ENCODE measurements at places on chromosomes 11 and 22.

DNA sequence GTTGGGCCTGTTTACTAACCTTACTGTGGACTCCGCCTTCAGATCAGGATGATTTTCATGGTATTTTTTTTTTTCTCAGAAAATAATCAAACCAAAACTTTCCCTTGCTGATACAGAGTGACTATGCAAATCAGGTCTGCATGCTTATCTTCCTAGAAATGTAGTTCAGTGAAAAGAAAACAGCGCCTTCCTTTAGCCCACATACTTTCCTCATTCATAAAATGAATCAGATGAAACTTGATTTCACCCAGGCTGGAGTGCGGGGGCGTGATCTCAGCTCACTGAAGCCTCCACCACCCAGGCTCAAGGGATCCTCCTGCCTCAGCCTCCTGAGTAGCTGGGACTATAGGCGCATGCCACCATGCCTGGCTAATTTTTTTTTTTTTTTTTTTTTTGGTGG lies 26.0 kb downstream of the ZNRF3 start:
- DNase-seq = no peak

DNA sequence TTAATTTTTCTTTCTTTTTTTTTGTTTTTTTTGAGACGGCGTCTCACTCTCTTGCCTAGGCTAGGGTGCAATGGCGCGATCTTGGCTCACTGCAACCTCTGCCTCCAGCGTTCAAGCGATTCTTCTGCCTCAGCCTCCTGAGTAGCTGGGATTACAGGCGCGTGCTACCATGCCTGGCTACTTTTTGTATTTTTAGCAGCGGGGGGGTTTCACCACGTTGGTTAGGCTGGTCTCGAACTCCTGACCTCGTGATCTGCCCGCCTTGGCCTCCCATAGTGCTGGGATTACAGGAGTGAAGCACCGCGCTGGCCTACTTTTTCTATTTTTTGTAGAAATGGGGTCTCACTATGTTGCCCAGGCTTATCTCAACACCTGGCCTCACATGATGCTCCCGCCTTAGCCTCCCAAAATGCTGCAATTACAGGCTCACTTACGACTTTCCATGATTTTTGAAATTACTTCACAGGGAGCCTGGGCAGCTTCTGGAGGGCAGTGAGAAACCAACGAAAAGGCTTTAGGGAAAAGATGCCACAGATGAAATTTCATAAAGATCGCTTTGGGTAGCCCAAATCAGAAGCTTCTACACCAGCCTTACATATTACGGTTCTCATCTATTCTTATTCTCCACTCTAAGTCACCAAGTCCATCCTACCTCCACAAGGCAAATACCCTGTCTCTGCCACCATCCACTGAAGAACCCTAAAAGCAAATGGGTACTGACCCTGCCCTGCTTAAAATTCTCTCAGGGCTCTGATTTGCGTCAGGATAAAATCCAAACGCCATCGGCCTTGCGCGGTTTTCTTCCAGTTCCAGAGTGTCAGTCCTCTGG lies 866 bp upstream of the RRM1 start:
- no peak for DNase-seq

GRCh38 chr22:28498044-28498443 lies 181.6 kb downstream of the TTC28 start:
- no peak for DNase-seq

DNA sequence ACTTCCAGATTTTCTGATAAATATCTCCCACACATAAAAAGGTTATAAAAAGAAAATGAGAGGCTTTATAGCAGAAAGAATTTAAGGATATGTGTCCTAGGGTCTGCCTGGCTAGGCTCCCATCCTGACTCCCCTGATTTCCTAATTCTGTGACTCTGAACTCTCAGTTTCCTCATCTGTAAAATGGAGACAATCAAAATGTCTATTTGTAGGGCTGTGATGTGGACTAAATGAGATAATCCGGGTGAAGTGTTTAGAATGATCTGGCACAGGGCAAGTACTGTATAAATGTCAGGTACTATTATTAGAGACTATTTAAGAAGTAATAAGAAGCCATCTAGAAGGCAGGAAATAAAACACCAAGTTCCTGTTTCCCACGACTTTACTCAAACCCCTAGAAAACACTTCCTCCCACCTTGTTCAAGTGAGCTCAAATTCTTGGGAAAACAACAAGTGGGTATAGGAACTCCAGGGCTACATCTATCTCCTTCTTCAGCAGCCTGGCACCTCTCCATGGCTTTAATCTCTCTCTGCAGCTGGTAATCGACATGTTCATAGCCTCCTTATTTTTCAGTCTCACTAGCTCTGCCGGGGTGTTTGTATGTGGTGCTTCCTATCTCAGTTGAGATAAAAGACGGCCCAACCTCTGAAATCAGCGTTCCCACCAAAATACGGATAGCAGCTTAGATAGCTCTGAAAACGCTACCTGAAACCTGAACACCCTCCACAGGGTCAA lies 6.7 kb downstream of the ASCC2 start:
- no peak for DNase-seq

- no peak for DNase-seq
These were observed 884 bp downstream of the IL10RA start for GRCh38 chr11:117986981-117987574.

DNA sequence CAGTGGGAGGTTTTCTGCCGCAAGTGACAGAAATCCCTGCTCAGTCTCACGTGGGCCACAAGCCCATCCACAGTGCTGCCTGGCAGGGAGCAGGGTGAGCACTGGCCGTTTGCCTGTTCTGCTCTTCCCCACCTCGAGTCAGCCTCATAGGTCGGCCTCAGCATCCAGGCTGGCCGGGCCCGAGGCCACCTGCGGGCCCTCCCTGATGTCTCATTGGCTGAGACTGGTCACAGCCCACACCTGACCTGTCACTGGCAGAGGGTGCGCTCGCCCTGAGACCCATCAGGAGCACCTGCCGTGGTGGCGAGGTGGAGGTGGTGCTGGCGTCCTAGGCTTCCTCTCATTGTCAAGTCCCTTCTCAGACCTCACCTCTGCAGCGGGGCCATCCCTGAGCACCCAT lies 72.1 kb downstream of the ELFN2 start:
- no peak for DNase-seq

- peak; percentile 53 for DNase-seq
These were observed 573 bp downstream of the PPFIA1 start for GRCh38 chr11:70270877-70271648.
